CD4-positive, alpha-beta T cell treated with Interleukin-1 beta for 1 hour (primary cell): ENCODE measurements at places on chromosomes 1 and 21.
A peak's percentile ranks its signal among the peaks of the same experiment; 100 is the strongest.

DNA sequence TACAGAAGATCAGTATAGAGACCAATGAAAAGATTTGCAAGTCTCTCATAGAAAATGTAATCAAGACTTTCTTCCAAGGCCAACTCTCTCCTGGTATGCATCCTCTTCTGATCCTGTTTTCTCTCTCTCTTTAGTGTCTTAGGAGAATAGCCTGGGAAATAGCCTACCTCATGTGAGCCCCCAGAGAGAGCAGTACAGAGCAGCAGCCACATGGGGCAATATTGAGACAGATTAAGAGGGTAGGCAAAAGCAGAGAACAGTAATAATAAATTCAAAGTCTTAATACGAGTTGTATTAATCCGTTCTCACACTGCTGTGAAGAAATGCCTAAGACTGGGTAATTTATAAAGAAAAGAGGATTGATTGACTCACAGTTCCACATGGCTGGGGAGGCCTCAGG is 61.4 kb downstream of the RNASEL start:
- DNase-seq, result no peak

DNA sequence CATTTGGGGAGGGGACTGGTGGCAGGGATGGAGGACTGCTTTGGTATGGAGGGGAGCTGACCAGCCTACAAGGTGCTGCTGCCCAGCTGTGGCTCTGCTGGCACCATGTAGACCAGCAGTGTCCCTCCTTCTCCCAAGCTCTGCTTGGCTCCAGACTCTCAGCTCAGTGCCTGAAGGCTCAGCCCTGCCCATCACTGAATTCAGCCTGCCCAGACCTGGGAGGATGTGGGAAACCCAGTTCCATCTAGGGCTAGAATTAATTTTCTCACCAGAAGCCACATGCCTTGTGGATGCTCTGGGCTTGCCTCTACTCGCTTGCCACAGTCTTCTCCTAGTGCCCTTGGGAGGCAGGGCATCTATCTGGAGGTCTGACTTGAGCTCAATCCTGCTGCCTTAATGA is 195.0 kb upstream of the EDN2 start:
- DNase-seq, result no peak

DNA sequence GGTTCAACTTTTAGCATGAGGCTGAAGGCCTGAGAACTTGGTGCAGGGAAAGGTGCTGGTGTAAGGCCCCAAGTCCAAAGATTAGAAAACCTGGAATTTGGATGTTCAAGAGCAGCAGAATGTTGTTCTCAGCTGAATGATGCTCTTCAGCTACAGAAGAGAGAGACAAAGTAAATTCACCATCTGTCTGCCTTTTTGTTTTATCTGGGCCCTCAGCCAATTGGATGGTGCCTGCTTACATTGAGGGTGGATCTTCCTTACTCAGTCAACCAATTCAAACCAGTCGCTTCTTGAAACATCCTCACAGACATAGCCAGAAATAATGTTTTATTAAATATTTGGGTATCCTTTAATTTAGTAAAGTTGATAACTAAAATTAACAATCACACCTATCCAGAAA is 748.2 kb upstream of the ADAMTS5 start:
- DNase-seq, result no peak

GRCh38 chr1:198287916-198288315 is 131.1 kb downstream of the NEK7 start:
- no peak for DNase-seq

- no peak for DNase-seq
Observed at GRCh38 chr1:28078680-28079626, 9.5 kb downstream of the EYA3 start.

- DNase-seq, result no peak
Observed at GRCh38 chr1:64478594-64479470, 8.9 kb downstream of the CACHD1 start.

GRCh38 chr21:26385721-26386120 is 187.4 kb downstream of the CYYR1 start:
- no peak for DNase-seq

DNA sequence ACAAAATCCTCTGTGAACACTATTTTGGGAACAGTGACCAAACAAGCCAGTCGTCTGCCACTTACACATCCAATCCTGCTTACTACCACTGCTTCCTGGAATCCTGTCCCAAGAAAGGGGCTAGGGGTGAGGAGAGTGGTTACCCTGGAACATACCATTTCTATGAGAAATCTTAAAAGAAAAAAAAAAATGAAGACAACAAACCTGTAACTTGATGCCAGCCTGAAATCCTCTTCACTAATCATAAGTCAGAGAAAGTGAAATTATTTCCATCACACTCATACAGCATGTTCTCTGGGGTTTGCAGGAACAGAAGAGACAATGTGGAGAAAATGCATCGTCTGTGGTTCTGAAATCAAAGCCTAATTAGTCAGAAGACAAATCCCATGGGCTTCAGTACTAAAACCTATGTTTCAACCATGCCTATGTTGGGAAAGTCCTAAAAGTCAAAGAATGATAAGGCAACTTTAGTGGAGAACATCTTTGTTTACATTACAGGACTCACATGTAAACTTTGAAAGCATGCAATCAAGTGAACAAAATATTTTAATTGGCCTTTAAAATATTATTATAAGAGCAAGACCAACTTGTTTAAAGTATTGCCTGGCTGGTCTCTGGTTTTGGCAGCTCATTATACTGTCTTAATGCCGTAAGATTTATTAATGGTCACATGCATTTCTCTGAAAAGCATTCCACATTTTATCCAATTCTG is 220.7 kb downstream of the LTN1 start:
- no peak for DNase-seq

- no peak for DNase-seq
Observed at GRCh38 chr1:226097866-226098625, 35.5 kb downstream of the H3-3A start.

DNA sequence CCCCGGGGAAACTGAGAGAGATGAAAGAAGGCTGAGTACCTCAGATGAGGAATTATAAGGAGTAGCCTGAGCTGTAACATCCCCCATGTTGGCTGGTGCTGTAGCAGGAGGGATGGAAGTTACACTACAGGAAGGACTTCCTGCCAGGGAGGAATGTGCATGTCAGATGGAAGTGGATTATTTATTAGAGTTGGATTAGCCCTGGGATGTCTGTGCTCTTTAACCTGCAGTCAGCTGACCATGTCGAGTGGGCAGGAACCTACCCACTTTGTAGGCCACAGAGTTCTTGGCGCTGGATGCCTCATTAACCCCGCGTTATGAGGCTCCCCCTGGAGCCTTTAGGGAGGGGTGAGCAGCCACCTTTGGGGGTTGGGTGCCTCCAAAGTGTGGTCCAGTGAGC is 757 bp upstream of the SEMA4A start:
- no peak for DNase-seq

DNA sequence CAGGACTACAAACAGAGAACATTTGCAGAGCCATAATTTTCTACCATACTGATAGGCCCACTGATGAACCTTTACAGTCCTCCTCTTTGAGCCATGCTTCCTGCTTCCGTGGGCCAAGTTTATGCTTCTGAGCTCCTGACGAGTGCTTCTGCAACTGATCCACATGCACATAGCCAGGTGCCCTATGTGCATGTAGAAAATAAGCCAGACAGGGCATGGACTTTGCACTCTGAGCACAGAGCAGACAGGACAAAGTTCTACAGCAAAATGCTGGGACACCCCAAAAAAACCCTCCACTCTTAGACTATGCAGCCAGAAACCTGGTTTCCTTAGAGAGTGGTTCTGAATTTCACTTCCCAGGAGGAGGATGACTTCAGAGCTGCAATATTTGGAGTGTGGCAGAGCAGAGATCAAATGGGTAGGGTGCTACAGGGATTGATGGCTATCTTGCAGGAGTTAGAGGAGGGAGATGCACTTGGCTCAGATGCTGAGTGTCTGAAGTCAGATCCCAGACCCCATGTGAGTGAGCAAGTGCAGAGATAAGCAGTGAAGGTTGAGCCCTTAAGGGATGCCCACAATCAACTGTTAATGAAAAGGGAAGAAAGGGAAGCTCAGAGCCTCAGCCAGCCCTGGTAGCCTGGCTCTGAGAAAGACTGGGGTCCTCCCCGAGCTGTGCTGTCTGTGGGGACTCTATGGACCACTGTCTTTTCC is 230.9 kb downstream of the DUSP10 start:
- no peak for DNase-seq

DNA sequence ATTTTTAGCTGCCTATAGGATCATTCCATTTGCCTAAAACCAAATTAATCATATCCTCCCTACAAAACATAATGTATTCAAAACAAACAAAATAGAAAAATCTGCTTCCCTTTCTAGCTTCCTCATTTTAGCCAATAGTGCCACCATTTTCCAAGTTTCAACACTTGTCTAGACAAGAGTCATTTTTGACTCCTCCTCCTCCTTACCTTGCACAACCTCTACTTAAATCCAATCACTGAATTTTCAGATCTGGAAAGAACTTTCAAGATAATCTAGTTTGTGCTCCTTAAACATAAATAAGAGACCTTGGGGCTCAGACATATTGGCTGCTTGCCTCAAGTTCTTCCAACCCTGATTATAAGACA is 7.4 kb downstream of the STX6 start:
- DNase-seq, result no peak

- DNase-seq, result peak; percentile 34
Observed at GRCh38 chr1:1782399-1783221, 4.3 kb upstream of the NADK start.

DNA sequence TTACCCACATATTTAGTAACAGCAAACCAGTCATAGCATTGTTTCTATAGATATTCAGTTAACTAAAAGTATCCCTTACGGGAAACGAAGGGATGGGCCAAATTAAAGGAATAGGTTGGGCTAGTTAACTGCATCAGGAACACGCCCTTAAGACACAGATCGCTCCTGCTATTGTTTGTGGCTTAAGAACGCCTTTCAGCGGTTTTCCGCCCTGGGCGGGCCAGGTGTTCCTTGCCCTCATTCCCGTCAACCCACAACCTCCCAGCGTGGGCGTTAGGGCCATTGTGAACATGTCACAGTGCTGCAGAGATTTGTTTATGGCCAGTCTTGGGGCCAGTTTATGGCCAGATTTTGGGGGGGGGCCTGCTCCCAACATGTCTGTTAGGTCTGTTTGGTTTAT is 14.7 kb downstream of the TNFRSF18 start:
- no peak for DNase-seq

DNA sequence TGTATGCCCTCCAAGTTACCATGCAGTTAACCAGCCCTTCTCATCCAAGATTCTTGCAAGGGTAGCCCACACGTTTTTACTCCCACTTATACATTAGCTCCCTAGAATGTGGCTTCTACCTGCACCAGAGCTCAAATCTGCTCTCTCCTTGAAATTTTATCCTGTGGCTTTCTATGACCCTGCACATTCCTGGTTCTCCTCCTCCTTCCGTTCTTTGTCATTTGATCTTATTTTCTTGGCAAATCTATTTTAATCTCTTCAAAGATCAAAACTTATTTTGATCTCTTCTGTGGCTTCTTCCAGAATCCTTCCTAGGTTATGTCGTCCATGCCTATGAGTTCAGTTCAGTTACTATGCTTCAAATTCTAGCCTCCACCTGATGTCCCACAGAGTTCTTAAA is 115.6 kb upstream of the GUCA2B start:
- no peak for DNase-seq

GRCh38 chr1:145995148-145995881 is 1.1 kb downstream of the TXNIP start:
- DNase-seq, result no peak

DNA sequence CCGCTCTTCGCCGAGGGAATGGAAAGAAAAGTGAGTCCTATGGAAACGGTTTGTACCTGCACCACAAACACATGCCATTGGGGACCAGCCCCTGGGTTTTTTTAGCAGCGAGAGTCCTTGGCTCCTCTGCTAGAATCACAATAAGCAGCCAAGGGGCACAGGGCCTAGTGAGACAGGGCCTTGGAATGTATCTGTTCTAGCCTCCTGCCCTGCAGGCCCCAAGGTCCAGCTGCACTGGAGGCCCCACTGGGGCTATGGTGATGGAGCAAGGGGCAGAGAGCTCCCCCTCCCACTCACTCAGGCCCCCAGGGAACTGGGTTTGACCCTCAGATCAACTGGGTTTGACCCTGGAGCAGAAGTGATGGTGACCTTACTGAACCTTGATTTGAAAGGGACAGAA is 14.4 kb downstream of the SHISA4 start:
- DNase-seq, result no peak

DNA sequence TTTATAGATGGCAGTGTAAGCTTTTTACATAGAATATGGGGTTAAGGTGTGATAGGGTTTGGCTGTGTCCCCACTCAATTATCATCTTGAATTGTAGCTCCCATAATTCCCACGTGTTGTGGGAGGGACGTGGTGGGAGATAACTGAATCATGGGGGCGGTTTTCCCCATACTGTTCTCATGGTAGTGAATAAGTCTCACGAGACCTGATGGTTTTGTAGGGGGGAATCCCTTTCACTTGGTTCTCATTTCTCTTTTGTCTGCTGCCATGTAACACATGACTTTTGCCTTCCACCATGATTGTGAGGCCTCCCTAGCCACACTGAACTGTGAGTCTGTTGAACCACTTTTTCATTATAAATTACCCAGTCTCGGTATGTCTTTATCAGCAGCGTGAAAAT is 290.3 kb upstream of the B3GALT2 start:
- DNase-seq, result no peak

DNA sequence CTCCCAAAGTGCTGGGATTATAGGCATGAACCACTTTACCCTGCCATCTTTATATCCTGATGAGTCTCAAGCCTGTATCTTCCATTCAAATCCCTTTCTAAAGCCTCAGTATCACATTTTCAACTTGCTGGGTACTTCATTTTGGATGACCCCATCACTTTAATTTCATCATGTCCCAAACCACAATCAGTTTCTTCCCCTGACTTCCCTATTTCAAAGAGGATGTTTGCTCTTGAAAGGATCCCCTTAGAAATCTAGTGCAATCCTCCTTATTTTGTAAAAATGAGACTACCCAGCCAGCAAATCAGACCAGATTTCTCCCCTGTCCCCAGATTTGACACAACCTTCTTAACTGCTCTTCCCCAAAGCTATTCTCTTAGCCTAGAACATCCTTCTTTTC is 7.0 kb upstream of the TRIT1 start:
- DNase-seq, result no peak

- no peak for DNase-seq
Observed at GRCh38 chr1:173715538-173715844, 710 bp downstream of the KLHL20 start.

GRCh38 chr1:165841582-165842017 is 14.2 kb downstream of the UCK2 start:
- no peak for DNase-seq

DNA sequence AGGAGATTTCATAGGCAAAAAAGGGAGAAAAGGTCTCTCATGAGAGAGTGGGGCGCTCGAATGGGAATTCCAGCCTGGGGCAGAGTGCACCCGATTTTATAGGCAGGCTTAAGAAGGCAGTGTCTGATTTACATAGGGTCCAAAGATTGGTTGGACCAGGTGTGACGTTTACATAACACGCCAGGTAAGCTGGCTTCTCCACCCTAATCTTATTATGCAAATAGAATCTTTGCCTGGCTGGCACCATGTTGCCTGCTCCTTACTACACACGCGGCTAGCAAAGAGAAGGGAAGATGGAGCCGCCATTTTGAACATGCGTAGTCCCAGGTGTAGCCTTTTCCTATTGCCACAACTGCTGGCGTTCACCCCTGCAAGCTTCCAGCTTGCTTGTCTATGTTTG is 103.7 kb downstream of the SLC16A1 start:
- no peak for DNase-seq
